Activated CD8-positive, alpha-beta memory T cell treated with anti-CD3 and anti-CD28 coated beads for 1 hour (primary cell): ENCODE measurements at places on chromosomes 5 and 9.

DNA sequence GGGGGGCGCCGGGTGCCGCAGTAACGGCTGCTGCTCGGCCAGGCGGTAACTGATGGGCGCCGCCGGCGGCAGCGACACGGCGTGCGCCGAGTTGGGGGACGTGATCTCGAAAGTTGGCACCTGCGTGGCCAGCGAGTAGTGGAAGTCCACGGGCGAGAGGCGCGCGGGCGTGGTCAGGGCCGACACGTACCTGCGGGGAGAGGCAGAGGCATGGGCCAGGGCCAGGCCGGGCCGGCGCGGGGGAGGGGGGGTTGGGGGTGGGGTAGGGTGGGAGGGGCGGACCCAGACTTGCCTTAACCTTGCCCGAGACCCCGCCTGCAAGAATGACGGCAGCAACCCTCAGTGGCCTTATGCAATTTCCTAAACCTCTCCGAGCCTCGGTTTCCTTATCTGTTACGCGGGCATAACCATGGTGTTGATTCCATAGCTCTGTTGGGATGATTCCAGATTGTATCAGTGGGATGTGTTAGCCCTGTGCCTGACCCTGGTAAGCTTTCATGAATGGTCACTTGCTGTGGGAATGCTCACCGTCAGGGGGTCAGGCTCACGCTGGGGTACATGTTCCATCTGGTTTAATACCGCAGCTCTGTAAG is 53.0 kb downstream of the PSD2 start:
- DNase-seq = peak; percentile 13

GRCh38 chr5:17163221-17163620 is 54.2 kb upstream of the BASP1 start:
- DNase-seq = no peak

- no peak for DNase-seq
These were observed 6.7 kb upstream of the HAVCR2 start for GRCh38 chr5:157115502-157115901.

DNA sequence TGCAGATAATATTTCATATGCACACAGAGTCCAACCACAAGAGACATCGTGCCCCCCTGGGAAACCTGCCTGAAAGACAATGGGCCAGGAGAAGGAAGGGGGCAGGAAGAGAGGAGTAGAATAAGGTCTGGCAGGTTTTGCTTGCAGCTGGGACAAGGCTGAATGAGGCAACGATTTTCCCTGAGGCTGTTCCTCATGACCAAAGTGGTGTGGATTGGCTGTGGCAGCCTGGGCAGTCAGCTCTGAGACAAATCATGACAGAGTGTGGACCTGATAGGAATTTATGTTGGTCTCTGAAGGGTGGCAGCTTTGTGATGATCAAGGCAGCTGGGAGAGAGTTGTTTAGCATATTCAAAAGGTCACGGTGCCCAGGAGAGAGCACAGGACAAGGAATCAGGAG is 119.3 kb downstream of the NMUR2 start:
- DNase-seq = no peak

DNA sequence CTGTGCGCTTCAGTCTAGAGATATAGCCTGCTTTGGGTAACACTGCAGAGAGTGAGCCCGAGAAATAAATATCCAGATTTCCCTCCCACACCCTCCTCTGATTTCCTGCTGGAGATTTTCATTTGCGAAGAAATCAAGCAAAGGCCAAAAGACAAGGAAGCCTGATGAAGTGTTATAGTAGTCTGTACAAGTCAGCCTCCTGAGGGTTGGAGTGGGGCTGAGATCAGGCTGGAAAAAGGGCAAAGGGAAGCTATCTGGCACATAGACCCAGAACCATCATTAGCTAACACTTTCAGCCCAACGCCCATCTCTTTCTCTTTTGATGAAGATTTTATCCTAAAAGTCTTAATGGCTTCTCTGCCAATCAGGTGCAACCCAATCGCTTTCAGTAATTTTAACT is 154.6 kb upstream of the SLC44A1 start:
- no peak for DNase-seq
